HFFc6 (cell line): ENCODE measurements at places on chromosomes 5 and 9.

GRCh38 chr9:132008855-132009812, 70.5 kb downstream of the MED27 start:
- peaks cover 51% of the 10 kb centered on the region for H3K4me1 ChIP-seq
- H3K36me3 ChIP-seq = peaks cover 44% of the 10 kb centered on the region
- DNase-seq = no peak
- H3K27ac ChIP-seq = peak overlapping the region; percentile 84
- 0 out of 2 replicates have a peak, but pooled peaks cover 3% of the 10 kb centered on the region for H3K27me3 ChIP-seq

GRCh38 chr5:72314571-72315172, 5.4 kb downstream of the MRPS27 start:
- no peak overlapping the region for H3K27ac ChIP-seq
- peak overlapping the region; percentile 22; the same call in 1 of the 2 replicates for H3K4me3 ChIP-seq
- H3K4me1 ChIP-seq = peaks cover 32% of the 10 kb centered on the region
- no peaks in the 10 kb centered on the region for H3K27me3 ChIP-seq
- H3K36me3 ChIP-seq = peaks cover 26% of the 10 kb centered on the region

GRCh38 chr5:112116371-112116770, 302.7 kb downstream of the EPB41L4A start:
- H3K27ac ChIP-seq = no peak overlapping the region
- DNase-seq = no peak
- H3K27me3 ChIP-seq = no peaks in the 10 kb centered on the region; the same call in 1 of the 2 replicates
- H3K4me1 ChIP-seq = peaks cover 3% of the 10 kb centered on the region
- no peak overlapping the region for H3K4me3 ChIP-seq

DNA sequence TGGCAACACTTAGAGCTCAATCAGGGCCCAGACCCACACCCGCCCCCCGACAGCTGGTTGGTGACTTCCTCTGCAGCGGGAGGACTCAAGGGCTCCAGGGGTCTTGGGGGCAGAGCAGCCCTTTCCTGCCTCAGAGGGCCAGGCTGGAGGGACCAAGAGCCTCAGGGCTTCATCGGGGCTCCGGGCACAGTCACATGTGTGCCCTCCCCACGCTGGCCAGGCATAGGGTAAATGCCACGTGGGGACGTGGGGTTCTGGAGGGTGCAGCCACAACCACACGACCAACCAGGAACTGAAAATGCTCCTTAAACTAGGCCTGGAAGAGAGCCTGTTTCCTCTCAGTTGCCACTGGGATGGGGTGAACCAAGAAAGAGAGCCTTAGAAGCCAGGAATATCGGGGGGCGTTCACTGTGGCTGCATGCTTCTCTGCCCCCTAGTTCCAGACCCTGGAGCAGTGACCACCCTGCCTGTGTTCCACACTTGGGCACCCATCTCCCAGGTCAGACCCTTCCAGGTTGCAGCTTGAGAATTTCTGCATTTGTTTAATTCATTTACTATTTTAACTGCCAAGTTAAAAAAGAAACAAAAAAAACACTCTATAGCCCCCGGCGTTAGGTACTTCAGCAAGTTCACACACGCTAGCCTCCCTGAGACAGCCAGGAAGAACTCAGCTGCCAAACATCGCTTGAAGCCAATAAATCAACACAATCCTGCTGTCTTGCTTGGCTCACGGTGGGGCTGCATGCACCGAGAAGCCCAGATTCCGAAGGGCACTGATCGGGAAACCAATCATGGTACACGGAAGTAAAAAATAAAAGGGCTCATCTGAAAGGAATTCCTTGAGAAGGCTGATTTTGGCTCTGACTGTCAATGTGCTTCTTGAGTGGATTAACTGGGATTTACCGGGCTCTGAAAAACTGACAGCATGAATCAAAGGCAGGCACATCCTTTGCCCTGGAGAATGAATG, 56.1 kb upstream of the PHYKPL start:
- H3K27me3 ChIP-seq = peaks cover 34% of the 10 kb centered on the region
- DNase-seq = no peak
- peaks cover 4% of the 10 kb centered on the region; the same call in 1 of the 2 replicates for H3K36me3 ChIP-seq
- H3K4me3 ChIP-seq = no peak overlapping the region
- H3K4me1 ChIP-seq = no peaks in the 10 kb centered on the region
- H3K27ac ChIP-seq = no peak overlapping the region

DNA sequence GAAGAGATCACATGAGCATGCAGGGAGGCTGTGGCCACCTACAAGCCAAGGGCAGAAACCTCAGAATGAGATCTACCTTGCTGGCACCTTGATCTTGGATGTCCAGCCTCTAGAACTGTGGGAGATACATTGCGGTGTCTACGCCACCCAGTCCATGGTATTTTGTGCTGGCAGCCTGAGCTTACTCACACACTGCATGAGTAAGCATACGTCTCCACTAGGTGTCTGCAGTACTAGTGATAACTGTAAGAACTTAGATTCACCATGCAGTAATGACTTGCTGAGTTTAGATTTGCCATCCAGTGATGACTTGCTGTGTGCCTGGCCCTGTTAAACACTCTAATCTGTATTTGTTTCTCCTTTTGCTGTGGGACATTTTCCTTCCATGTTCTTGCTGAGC, 417.7 kb downstream of the GADD45G start:
- peaks cover 2% of the 10 kb centered on the region; the same call in 1 of the 2 replicates for H3K27me3 ChIP-seq
- H3K4me3 ChIP-seq = no peak overlapping the region
- no peak overlapping the region for H3K27ac ChIP-seq

DNA sequence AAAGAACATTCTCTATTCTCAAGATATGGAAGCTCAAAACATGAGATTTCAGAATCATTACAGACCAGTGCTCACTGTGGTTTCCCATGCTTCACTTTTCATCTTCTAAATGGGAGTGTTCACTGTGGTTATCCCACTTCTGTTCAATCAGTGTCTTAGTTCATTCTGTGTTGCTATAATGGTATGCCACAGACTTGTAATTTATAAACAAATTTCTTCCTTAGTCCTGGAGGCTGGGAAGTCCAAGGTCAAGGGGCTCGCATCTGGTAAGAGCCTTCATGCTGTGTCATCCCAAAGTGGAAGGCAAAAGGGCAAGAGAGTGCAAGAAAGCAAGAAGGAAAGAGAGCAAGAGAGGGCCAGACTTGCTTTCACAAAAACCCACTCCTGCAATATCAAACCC, 146.3 kb downstream of the TTC39B start:
- no peak overlapping the region for H3K27ac ChIP-seq
- no peak overlapping the region for H3K4me3 ChIP-seq
- peaks cover 9% of the 10 kb centered on the region for H3K4me1 ChIP-seq
- DNase-seq = no peak

DNA sequence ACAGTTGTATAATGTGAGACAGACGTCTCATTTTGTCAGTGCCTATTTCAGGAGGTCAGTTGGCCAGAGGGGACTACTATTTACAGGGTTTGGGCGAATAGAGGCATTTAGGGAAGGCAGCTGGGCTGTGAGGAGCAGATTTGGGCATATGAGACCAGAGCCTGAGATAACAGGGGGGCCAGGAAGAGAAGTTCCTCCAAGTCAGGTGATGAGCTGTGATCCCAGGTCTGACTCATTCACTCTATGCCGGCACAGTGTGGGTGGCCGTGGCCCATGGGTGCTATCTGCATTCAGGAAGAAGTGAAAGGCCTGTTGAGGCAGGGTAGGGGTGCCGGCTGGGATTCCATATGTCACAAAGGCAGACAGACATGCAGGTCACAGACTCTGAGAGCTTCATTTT, 142.8 kb downstream of the PDZD2 start:
- H3K27ac ChIP-seq = no peak overlapping the region
- no peak for DNase-seq
- no peak overlapping the region for H3K4me3 ChIP-seq
- H3K4me1 ChIP-seq = no peaks in the 10 kb centered on the region
- no peaks in the 10 kb centered on the region for H3K36me3 ChIP-seq
